Frontal cortex (tissue), 4 donors: ENCODE measurements at places on chromosomes 4 and X. TPM values are rescaled to one million over a fixed set of nuclear protein-coding genes. Genes with fewer than 3 reads are reported as not detected.

GRCh38 chr4:121155893-121156292 lies 8.2 kb downstream of the TNIP3 start:
- no peak for DNase-seq

DNA sequence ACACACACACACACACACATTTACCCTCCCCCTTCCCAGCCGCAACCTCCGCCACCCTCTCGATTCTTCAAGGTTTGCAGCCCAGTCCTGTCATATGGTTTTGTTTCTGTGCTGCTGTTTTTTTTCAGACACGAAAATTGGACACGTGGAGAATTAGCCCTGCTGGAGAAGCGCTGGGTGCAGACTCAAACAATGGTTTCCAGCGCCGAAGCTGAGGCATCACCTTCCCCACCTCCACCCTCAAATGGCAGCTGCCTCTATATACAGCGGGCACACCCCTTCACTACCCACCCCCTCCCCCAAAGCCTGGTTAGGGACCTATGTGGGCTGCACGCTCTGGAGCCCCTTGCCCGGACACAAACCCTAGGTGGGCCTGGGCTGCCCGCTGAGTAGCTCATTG lies 87.9 kb downstream of the BCOR start:
- DNase-seq = peak; percentile 12

DNA sequence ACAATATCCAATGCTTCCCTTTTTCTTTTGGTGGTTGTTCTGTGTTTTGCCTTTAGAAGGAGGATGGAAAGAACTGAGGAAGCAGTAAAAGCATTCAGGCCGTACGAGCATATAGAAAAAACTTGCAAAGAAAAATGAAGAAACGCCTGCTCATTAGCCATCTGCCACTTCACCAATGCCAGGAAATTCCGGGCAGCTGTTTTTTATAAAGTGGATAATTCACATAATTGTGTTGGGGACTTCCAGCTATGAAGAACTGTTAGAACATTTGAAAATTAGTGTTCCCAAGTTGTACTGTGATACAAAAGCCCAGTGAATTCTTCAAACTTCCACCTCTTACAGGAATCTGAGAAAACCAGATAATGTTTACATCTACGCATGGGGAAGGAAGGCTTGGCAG lies 11.7 kb downstream of the RELL1 start:
- DNase-seq = no peak

- no peak for DNase-seq
Measured at GRCh38 chr4:11451716-11452115, 23.0 kb upstream of the HS3ST1 start.

- DNase-seq = no peak
Measured at GRCh38 chr4:159445692-159446091, 342.8 kb downstream of the RAPGEF2 start.

- DNase-seq = no peak
Measured at GRCh38 chrX:143570782-143571181, 53.5 kb upstream of the SPANXN3 start.

- no peak for DNase-seq
Measured at GRCh38 chr4:8855818-8856245, 15.8 kb downstream of the HMX1 start.

- DNase-seq = no peak
Measured at GRCh38 chrX:150211988-150212387, 151.1 kb upstream of the MAMLD1 start.

The METTL14 gene
- 18.8 TPM for total RNA-seq

The ERCC6L gene
- total RNA-seq = 0.41 TPM
